Left lung (tissue), 14 donors: ENCODE measurements at places on chromosomes 2 and 18. TPM values are rescaled to one million over a fixed set of nuclear protein-coding genes. Genes with fewer than 3 reads are reported as not detected.

DNA sequence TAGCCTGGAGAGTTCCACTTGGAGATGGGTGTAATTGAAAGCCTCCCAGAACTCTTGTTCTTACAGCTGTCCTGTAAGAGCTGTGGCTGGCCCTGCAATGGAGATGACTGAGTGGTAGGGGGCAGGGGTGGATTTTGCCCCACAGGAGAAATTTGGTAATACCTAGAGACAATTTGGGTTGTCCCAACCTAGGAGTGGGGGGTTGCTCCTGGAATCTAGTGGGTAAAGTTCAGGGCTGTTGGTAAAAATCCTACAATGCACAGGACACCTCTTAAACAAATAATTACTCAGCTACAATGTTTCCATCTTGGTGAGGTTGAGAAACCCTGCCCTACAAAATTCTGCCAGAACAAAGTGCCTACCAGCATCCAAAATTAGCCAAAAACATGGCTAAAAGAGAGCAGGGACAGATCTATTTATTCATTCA is 181.1 kb upstream of the SH3BP4 start:
- no peak for DNase-seq

SLC38A11 gene
- 1.6 TPM for polyA plus RNA-seq

SLC23A3 gene
- 5.2 TPM for polyA plus RNA-seq

DNAJC5G gene
- 0.28 TPM for polyA plus RNA-seq

GRCh38 chr2:86301009-86301408 is 36.4 kb downstream of the REEP1 start:
- no peak for DNase-seq

GRCh38 chr2:162934191-162934590 is 95.6 kb upstream of the KCNH7 start:
- no peak for DNase-seq

DNA sequence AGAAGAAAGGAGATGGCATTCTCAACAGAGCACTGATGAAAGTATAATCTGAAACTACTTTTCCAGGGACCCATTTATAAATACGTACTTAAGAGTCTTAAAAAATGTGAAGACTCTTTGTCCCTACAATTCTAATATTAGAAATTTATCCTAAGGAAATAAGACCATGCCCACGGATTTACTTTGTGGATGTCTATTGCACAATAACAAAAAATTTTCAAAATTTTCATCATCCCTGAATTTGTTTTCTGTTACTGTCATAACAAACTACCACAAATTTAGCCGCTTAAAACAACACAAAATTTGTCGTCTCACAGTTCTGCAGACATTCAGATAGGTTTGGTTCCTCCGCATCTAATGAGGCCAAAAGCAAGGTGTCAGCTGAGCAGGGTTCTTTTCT is 182.3 kb upstream of the SMAD7 start:
- no peak for DNase-seq

DNA sequence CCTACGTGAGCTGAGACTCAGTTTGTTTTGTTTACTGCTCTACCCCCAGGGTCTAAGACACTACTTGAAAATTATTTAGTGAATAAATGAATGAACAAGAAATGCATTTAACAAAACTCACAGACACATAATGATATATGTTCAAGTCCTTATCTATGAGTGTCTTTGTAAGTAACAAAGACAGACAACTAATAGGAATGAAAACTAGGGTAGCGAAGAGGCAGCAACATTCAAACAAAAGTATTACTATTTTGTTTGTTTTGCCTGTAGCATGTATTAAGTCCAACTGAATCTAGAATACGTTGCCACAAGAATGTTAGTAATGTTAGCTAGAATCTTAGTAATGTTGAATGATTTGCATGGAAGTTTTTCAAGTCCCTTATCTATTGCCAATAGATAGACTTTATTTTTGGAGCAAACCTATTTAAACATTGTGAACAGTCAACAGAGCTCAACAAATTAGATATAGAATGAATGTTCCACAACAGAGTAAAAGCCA is 144.8 kb upstream of the VWC2L start:
- no peak for DNase-seq

MAP2 gene
- 12.2 TPM for polyA plus RNA-seq

PTPRN gene
- 0.79 TPM for polyA plus RNA-seq

DNA sequence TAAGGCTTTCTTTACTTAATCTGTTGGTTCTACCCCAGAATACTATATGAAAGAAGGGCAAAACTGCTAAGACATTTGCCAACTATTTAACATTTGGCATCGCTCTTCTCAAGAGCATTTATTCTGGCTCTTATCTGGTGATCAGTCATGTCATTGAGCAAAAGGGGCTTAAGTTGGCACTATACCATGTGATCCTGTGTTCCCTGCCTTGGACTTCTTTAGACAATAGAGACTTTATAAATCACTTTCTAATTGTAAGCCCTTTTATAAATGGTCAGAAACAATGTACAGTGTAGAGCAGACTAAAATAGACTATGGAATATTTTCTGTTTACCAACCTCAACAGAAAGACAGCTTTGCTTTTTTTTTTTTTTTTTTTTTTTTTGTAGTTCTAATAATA is 52.1 kb downstream of the GTF3C3 start:
- DNase-seq, result no peak

DNA sequence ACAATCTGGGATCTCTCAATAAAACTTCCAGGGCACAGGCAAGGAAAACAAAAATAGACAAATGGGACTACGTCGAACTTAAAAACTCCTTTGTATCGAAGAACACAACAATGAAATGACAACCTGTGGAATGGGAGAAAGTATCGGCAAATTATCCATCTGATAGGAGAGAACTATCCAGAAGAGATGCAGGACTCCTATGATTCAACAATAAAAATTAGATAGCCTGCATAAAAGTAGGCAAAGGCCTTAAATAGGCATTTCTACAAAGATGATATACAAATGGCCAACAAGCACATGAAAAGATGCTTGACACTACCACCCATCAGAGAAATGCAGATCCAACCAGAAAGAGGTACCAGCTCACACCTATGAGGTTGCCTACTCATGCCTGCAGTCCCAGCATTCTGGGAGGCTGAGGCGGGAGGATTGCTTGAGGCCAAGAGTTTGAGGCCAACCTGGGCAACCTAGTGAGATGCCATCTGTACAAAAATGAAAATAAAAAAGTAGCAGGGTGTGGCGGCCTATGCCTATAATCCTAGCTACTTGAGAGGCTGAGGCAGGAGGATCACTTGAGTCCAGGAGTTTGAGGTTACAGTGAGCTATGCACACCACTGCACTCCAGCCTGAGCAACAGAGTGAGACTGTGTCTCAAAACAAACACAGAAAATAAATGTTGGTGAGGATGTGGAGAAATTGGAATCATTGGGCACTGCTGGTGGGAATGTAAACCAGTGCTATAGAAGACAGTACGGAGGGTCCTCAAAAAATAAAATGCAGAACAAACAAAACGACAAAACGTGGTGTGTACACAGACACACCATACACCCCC is 21.6 kb downstream of the TWIST2 start:
- no peak for DNase-seq

DNA sequence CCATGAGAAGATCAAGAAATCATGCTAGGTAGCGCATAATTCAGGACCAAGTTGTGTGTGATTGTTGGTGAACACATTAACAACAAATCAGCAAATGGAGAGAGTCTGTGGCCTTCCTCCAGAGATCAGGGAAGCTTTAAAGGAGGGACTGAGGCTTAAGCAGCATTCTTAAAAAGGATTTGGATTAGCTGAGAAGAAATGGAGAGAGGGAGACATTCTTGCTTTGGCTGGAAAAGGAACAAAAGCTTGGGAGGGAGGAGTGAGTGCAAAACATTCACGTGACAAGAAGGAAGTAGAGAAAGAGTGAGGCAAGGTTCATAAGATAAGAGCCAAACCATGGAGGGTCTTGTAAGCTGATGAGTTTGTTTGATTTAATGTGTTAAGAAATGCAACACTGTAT is 75.6 kb downstream of the SRD5A2 start:
- no peak for DNase-seq

GRCh38 chr2:201130524-201131186 is 14.7 kb downstream of the CFLAR start:
- no peak for DNase-seq

GRCh38 chr2:167908786-167909185 is 338.6 kb downstream of the STK39 start:
- DNase-seq, result no peak

DNA sequence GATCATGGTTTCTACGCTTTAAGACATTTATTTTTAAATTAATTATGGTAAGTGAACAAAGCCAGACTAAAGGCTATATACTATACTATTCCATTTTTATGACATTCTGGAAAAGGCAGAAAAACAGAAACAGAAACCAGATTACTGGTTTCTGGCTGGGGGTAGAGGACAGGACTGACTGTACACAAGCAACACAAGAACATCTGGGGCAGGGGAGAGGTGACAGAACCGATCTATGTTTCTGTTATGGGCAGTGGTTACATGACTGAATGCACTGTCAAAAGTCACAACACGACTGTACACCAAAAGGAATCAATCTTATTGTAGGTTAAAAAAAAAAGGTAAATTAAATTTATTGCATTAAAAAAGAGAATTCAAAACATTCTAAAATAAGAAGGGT is 64.7 kb downstream of the PTPN2 start:
- no peak for DNase-seq

DNA sequence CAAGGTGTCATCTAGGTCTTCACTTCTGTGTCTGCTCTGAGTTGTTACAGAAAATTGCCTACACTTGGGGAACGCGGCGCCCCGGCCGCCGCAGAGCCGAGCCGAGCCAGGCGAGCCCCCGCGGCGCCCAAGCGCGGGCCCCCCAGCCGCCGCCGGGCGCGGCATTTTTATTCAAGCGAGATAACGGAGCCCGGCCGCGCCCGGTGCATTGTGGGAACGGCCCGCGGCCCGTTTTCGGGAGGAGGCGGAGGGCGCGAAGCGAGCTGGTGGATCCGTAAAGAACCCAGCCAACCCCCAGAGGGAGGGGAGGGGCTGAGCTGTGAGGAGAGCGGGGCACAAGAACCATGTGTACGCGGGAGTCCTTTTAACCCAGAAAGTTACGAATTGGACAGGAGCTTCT is 191.8 kb downstream of the FTCDNL1 start:
- DNase-seq, result peak; percentile 63

DNA sequence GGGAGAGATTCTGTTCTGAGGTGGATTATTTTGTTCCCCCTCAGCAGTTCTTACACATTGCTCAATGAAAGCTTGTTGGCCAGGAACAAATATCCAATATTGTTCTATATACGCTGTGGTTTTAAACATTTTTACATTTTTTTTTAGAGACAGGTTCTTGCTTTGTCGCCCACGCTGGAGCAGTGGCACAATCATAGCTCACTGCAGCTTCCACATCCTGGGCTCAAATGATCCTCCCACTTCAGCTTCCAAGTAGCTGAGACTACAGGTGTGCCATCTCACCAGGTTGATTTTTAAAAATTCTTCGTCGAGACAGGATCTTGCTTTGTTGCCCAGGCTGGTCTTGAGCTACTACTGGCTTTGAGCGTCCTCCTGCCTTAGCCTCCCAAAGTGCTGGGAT is 58.9 kb upstream of the KIF5C start:
- no peak for DNase-seq

DNA sequence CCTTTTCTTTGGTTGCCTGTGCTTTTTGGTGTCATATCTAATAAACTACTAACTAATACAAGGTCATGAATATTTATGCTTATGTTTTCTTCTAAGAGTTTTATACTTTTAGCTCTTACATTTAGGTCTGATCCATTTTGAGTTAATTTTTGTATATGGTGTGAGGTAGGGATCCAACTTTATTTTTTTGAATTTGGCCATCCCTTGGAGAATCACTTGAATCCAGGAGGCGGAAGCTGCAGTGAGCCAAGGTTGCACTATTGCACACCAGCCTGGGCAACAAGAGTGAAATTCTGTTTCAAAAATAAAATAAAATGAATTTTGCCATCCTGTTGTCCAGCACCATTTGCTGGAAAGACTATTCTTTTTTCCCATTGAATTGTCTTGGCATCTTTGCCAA is 8.6 kb upstream of the HPCAL1 start:
- no peak for DNase-seq

GRHL1 gene
- polyA plus RNA-seq, result 4.6 TPM

- DNase-seq, result peak; percentile 3
Measured at GRCh38 chr2:175207741-175208438, 26.4 kb upstream of the ATP5MC3 start.

TYMS gene
- polyA plus RNA-seq, result 134 TPM

GRCh38 chr2:108460345-108461037 is 11.5 kb downstream of the GCC2 start:
- no peak for DNase-seq

DNA sequence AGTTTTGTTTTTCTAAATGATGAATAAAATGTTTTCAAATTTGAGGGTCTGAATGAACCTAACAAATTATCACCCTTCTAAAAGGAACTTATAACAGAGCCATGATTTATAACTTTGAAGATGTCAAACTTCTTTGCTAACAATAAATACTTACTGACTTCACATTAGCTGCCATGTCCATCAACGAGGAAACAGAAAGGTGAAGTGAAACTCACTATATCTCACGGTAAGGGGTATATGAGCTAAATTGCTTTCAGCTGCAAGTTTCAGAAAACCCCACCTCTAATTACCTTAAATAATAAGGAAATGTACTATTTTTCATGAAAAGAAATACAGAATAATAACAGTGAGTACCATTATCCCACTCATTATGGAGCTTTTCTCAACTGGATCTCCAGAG is 350.8 kb upstream of the NT5C1B start:
- no peak for DNase-seq

DNA sequence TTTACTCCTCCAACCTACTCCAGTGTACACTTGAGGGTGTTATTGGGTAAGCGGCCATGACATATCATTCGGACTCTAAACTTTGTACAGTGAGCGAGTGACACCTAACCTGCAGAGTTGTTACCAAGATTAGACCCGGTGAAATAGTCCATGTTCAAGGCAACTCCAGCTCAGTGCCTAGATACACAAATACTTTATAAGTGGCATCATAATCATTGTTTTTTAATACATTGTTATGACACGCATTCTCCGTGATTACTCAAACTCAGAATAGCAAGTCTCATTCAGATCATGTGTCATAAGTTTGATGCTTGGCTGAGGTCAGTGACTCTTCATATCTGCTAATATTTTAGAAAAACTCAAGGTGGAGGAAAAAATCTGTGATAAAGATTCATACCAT is 597.8 kb downstream of the DCC start:
- DNase-seq, result no peak

DNA sequence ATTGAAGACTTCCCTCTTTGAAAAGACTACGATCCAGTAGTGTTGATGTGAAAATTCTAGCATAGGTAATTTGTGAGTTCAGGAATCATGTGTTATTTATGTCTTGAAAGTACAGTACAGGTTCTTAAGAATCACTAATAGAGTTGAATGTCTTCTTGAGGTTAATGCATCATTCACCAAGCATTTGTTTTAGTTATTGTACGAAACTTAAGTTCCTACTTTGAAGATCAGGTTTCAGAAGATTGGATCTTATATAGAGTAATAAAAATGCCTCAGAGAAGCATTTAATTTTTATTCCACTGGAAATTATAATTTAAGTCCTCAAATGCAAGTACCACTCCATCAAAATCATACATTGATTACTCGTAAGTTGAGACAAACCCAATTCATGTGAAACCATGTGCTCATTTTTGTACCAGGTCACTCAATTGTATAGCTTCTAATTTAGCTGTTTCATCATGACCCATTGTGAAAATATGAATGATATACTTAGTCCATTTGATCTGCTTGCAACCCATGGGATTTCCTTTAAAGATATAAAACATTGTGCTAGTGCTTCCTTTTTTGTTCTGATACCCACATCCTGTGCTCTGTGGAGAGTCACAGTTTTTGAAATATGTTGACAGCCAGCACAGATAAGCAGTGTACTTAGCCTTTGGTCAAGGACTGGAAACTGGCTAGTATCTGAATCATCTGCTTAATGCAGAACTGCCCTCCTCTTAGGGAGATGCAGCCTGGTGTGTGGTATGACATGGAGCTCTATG is 22.5 kb upstream of the RAB27B start:
- DNase-seq, result no peak
